ENCODE measurements at places on chromosomes 7 and 10. TPM values are rescaled to one million over a fixed set of nuclear protein-coding genes. Genes with fewer than 3 reads are reported as not detected.

DNA sequence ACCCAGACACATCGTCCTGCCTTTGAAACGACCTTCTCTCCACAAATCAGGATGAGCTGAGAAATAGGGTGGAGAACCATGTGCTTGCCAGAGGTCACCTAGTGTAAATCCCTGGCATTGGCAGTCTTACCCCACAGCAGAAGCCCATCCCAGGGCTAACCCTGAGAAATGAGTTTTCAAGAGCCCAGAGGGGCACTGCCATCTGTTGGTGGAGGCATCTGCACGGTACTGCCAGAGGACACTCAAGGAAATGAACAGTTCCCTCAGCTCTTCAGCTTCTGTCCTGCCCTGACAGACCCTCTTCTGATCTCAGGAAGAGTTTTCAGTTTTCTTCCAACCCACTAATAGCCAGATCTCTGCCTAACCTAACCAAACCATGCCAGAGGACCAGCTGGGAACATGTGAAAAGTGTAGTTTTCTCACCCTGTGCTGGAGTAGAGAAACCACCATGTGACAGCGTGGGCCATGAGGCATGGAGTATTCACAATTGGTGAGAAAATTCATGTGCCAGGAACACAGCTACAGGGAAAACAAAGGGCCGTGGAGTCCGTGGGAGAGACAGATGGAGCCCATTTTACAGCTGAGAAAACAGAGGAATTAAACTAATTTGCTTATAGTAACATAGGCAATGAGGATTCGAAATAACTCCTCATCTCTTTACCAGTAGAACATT lies 37.7 kb upstream of the ITPRID1 start:
- no peak for DNase-seq

GRCh38 chr10:124561206-124561605 lies 99.6 kb downstream of the LHPP start:
- DNase-seq: no peak

- no peak for DNase-seq
Measured at GRCh38 chr7:13225068-13225467, 537.6 kb downstream of the ARL4A start.

DNA sequence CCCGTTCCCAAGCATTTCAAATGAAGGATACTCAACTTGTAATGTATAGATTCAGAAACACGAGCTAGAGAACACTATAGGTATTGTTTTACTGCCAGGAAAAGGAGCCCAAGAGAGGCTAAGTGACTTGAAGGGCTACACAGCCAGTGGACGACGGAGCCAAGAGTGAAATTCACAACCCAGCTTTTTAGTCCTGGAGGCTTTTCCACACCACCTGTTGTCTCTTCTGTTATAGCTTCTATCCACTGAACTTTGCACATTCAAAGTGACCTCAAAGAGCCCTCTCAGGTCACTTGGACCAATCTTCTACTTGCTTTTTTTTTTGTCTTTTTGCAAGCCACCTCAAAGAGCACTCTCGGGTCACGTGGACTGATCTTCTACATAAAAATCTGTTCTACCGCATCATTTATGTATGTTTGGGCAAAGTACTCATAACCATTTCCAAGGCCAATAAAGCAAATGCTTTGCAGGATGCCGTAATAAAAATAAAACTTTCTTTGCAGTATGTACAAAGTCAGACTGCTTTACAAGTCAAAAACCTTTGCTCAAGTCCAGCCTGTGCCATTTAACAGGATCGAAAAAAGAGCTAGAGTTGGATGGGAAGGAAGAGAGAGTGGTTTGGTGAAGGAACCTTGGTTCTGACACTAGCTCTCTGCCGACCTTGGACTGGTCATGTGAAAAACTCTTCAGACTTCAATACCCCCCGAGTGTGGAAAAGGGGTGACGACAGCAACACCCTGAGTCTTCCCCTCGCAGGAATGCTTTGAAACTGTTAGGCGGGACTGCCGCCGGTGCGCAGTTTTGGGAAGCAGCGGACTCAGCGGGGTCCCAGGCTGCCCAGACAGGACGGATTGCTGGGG lies 821 bp downstream of the SLC35B4 start:
- peak; percentile 67 for DNase-seq

GRCh38 chr7:132636581-132636980 lies 60.3 kb upstream of the PLXNA4 start:
- no peak for DNase-seq

Gene NSUN6
- total RNA-seq: 4.1 TPM

DNA sequence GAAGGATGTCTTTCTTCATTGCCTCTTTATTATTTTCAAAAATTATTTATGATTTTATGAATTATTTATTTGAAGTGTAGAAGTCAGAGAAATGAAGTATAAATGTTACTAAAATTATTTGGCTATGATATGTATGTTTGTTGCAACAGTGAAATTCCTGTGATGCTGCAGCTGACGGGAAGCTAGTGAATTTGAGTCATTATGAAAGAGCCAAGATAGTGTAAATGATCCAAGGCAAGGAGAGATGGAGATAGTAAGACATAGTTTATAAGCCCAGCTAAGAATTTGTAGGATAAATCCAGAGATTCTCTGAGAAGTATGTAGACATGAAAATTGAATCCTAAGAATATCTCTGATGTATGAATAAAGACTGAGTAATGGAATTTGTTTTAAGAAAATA lies 30.8 kb downstream of the CASD1 start:
- no peak for DNase-seq

GRCh38 chr10:120432209-120432608 lies 24.8 kb upstream of the PLPP4 start:
- DNase-seq: no peak

Gene STMP1
- 16.9 TPM for total RNA-seq

- no peak for DNase-seq
Measured at GRCh38 chr10:130914367-130914766, 397.2 kb downstream of the TCERG1L start.

Gene ZNF736
- total RNA-seq: 3.2 TPM

Gene CFAP69
- 6.9 TPM for total RNA-seq

- no peak for DNase-seq
Measured at GRCh38 chr10:93095225-93095624, 21.5 kb downstream of the CYP26A1 start.
